Endothelial cell of umbilical vein (primary cell): ENCODE measurements at places on chromosomes 5 and 9. TPM values are rescaled to one million over a fixed set of nuclear protein-coding genes. Genes with fewer than 3 reads are reported as not detected.

The EGFLAM gene
- polyA plus RNA-seq, result 0.96 and 1.2 TPM in 2 replicates

The CD74 gene
- 0.56 and 0.62 TPM in 2 replicates for polyA plus RNA-seq

The PCDHA1 gene
- polyA plus RNA-seq, result 0.03 and 0.04 TPM in 2 replicates

The MCTP1 gene
- polyA plus RNA-seq, result 59.4 and 79.3 TPM in 2 replicates

The SPINK13 gene
- not detected in 2 replicates for polyA plus RNA-seq

The PAPPA gene
- polyA plus RNA-seq, result 0.30 and 0.41 TPM in 2 replicates

The CD14 gene
- polyA plus RNA-seq, result 3.7 and 5.1 TPM in 2 replicates

The GHR gene
- 0.22 and 0.28 TPM in 2 replicates for polyA plus RNA-seq

The CTSV gene
- polyA plus RNA-seq, result 0.64 and 0.80 TPM in 2 replicates

The N4BP3 gene
- 11.8 and 12.5 TPM in 2 replicates for polyA plus RNA-seq

The NMUR2 gene
- polyA plus RNA-seq, result not detected in 2 replicates

The RNF183 gene
- polyA plus RNA-seq, result not detected in 2 replicates

The CORO2A gene
- polyA plus RNA-seq, result 0.29 and 0.35 TPM in 2 replicates

The ADAMTS16 gene
- polyA plus RNA-seq, result not detected in 2 replicates
